ENCODE measurements at places on chromosomes 2 and 18.

DNA sequence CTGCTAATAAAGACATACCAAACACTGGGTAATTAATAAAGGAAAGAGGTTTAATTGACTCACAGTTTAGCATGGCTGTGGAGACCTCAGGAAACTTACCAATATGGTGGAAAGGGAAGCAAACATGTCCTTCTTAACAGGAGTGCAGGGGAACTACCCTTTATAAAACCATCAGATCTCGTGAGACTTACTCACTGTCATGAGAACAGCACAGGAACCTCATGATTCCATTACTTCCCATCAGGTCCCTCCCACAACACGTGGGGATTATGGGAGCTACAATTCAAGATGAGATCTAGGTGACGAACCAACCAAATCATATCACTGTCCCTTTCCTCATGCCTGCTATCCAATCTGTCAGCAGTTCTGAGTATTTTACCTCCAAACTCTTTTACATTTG is 586.7 kb downstream of the TDRD15 start:
- no peak for DNase-seq

- DNase-seq, result no peak
These were observed 88.5 kb upstream of the CCDC150 start for GRCh38 chr2:196551014-196551413.

DNA sequence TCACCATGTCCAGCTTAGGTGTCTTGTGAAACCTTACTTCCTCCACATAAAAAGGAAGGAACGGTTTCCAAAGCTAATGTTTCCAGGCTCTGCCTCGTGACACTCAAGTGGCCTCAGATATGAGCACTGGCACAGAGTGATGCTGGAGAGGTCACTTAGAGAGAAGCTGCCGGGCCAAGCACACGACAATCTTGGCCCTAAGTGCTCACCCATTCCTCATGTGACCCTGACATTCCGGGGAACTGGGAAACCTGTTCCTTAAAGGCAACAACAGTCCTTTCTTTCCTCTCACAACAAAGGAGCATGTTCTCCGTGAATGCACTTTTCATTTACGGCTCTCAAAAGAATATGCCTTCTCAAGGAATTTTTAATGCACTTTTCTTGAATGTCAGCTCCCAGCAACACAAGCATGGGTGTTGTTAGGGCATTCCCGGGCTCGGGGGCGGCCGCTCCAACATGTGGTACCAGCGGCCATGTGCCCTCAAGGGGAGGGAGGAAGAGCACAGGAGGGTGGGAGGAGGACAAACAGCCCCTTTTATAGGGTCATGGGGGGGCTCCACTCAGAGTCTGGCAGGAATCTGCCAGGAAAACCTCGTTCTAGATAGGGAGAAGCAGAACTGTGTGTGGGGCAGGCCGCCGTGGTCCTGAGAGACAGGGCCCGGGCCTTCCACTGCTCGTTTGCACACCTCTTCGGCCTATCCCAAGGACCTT is 118.6 kb downstream of the MBP start:
- no peak for DNase-seq

GRCh38 chr2:230601510-230601909 is 111.1 kb upstream of the CAB39 start:
- no peak for DNase-seq

DNA sequence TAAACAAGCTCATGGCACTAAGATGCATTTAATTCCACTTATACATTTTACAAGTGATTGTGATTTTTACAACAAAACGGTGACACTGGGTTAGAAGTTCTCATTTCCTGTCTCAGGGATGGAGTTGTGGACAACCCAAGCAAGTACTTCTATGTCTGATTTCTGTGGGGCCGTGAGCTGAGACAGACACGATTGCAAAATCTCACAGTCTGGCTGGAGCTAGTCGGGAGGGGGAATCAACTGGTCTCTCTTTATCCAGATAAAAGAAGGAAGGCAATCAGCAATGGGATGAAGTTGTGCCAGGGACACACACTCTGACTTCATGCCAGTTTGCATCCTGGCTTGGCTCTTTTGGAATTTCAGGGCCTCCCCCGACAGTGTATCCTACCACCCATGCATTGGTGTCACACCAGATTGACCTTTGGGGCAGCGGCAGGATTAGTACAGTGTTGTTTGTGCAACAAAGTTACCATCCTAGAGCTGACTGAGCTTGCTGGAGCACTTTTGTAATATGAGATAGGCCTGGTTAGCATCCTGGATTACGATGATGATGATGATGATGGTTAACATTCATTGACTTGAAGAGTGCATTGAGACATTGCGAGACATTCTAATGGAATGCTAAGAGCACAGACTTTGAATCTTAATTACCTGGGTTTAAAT is 98.8 kb downstream of the CTAGE1 start:
- DNase-seq, result no peak

DNA sequence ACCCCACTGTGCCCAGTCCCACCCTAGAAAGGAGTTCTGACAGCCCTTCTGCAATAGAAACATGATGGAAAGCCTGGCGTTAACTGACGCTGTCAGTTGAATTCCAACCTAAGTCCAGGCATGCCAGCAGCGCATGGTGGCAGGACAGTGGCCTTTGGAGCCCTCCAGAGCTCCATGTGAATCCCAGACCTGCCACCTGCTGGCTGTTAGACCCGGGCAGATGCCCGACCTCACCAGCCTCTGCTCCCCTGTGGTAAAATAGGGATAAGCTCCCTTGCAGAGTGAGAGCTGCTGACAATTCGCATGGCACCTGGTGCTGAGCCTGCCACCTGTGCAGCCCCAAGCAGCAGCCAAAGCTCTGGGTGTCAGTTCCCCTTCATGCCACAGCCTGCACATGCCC is 138.6 kb downstream of the LOXHD1 start:
- no peak for DNase-seq

DNA sequence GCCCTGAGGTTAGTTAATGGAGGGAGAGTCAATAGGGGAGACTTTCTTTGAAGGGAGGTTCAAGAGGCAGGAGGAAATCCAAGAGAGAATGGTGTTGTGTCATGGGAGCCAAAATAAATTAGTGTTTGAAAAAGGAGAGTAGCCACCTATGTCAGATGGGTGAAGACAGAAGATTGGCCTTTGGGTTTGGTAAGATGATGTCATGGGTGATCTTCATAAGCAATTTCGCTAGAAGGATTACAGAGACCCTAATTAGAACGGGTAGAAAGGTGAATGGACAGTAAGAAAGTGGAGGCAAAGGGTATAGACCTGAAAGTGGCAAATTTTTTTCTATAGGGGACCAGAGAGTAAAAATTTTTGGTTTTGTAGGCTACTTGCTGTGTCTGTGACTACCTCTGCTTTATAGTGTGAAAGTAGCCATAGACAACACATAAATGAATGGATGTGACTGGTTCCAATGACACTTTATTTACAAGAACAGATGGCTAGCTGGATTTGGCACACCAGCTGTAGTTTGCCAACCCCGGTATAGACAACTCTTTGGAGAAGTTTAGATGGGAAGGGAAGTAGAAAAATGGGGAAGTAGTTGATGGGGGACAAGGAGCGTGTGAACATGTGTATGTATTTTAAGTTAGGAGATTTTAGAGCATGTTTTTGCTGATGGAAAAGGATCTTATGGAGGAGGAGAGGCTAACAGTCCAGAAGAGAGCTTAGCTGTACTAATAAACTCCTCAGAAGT is 9.3 kb downstream of the STAMBP start:
- DNase-seq, result no peak

DNA sequence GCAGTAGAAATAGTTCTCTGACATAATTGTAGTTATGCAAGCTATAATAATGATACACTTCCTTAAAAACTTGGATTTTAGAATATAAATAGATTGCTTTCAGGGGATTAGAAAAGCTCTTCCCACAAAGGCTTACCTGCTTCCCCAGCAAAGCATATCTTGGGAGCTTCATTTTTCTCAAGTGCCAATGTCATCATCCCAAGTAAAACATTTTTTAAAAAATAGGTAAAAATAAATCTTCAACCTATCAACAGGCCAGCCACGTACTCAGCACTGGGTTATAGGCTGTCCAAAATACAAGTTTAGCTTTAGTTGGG is 39.0 kb upstream of the NPAS2 start:
- DNase-seq, result no peak
